ENCODE measurements at places on chromosomes 6 and 20.
A peak's percentile ranks its signal among the peaks of the same experiment; 100 is the strongest.

- DNase-seq, result no peak
Measured at GRCh38 chr6:124123617-124124209, 320.0 kb downstream of the NKAIN2 start.

DNA sequence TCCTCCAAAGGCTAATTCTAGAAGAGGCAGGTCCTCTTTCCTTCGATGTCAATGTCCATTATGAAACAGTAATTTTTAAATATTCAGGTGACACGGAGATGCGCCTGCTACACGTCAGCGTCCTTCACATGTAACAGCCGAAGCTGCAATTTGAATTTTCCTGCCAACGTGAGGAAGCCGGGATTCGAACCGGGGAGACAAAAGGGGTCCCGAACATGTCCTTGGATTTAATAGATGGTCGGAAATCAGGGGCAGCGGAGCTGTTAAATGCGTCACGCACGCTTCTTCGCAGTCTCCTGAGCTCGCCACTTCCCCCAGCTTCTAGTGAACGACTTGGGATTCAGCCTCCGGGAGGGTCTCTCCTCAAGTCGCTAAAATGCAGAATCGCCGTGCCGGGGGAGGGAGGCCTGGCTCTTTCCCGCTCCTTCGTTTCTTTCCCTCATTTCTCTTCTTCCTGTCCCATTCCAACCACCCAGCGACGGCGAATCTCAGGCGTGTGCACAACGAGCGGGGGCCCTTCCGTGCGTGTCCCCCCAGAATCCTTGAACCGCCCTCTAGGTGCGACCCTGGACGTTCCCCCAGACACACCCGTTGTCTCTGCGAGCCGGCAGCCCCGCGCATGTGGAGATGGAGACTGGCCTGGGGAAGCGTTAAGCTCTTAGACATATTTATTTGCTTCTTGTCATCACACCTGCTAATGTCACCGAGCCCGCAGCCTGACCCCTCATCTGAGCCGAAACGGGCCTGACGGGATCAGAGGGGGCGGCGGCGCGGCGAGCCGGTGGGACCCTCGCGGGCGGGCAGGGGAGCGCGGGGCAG lies 1.3 kb upstream of the FOXC1 start:
- no peak for DNase-seq

DNA sequence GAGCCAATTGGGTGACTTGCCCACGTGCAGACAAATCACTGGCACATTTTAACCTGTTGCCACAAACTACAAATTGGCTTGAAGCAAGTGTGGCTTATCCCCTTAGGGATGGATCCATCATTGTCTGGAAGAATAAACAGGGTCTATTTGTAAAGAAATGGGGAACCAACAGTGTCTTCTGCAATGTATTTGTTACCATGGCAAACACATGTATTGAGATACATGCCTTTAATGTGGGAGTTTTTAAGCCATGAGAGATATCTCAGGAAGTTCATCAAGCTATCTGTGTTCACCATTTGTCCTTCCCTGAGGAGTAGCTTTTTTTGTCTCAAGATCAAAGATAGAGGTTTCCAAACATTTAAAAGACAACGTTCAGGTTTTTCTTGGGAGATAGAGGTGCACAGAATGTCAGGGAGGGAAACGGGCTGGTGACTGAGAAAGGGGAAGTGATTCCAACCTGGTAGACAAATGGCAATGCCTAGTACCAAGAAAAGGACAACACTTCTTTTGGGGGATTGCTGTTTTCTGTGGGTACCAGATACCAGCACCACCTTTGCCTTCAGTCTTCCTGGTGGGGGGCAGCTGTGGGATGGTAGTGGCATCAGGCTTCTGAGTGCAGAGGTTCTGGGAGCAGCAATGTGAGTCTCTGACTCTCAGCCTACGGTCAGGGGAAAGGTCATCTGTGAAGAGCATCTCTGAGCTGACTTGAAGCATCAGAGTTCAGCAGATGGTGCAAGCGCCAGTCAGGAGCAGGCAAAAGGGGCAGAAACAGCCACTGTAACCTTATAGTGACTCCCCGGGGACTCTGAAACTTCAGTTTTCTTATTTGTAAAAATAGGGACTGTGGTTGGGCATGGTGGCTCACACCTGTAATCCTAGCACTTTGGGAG lies 20.1 kb upstream of the BCAS1 start:
- DNase-seq, result no peak

DNA sequence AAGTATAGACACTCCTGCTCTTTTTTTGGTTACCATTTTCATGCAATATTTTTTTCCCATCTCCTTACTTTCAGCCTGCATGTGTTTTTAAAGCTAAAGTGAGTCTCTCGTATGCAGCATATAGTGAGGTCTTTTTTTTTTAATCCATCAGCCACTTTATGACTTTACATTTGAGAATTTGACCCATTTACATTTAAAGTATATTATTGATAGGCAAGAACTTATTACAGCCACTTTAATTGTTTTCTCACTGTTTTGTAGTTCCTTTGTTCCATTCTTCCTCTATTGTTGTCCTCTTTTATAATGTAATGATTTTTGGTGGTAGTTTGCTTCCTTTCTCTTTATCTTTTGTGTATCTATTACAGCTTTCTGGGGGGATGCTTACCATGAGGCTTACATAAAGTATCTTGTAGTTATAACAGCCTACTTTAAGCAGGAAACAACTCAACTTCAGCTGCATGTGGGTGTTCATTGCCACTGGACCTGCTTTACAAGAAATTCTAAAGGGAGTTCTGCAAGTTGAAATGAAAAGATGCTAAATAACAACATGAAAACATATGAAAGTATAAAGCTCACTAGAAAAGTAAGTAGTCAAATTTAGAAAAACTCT lies 71.8 kb downstream of the TNFAIP3 start:
- no peak for DNase-seq

GRCh38 chr20:19205981-19206396 lies 6.5 kb upstream of the SLC24A3 start:
- peak; percentile 21 for DNase-seq

DNA sequence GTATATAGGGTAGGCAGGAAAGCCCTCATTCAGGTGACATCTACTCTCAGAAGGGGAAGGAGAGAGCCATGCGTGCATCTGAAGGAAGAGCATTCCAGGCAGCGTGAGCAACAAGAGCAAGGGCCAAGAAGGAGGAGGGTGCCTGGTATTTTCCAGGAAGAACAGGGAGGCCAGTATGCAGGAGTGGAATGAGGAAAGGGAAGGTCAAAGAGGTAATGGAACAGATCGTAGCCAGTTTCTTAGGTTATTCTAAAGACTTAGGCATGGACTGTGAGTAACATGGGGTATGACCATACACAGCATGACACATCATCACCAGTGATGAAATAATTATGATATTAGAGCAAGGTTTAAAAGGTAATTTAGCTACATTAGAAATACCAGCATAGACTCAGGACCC lies 24.1 kb downstream of the ALDH8A1 start:
- DNase-seq, result no peak

GRCh38 chr20:36591854-36592641 lies 13.5 kb upstream of the RAB5IF start:
- no peak for DNase-seq

- no peak for DNase-seq
Measured at GRCh38 chr6:70980727-70981126, 23.9 kb upstream of the B3GAT2 start.

DNA sequence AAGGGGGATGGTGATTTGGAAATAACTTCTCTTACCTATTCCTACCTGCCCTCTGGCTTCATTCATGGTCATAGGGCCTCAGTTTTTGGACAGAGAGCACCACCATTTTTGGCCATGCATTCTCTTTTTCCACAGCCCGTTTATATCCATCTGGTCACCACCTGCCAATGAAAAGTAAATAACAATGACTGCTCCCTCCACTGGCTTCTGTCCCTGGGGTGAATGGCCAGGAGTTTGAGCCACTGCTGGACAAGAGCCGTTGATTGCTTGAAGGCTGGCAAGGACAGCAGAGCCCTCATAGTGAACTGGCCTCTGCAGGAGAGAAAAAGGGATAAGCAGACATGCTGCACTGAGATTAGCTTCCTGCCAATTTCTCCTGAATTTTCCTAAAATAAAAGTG lies 261.8 kb downstream of the ADGB start:
- DNase-seq, result no peak

- DNase-seq, result no peak
Measured at GRCh38 chr6:154249499-154250298, 106.9 kb downstream of the IPCEF1 start.

GRCh38 chr6:155595284-155595683 lies 139.6 kb upstream of the NOX3 start:
- DNase-seq, result no peak

- peak; percentile 23 for DNase-seq
Measured at GRCh38 chr6:11702500-11703130, 76.0 kb downstream of the ADTRP start.

DNA sequence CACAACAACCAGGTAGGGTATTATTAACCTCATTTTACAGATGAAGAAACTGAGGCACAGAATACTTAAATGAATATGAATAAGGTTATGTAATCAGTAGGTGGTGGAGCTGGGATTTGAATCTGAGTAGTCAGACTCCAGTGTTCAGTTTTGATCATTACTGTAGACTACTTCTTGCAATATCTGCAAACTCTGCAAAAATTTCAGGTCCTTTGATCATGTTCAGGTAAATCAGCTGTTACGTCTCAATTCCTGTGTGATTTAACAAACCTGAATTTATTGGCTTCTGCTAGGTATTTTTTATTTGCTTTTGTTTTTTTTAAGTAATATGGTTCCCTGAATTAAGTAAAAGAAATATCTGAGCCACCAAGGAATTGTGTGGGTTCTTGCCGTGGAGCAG lies 70.7 kb upstream of the NOTCH4 start:
- DNase-seq, result no peak

DNA sequence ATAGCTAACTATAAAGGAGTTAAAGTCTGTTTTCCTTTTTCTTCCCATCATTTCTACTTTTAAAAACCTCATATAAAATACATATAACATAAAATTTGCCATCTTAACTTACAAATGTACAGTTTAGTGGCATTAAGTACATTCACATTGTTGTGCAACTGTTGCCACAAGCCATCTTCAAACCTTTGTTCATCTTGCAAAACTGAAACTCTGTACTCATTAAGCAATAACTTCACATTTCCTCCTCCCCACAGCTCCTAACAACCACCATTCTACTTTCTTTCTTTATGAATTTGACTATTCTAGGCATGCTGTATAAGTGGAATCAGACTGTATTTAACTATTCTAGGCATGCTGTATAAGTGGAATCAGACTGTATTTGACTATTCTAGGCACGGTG lies 4.5 kb downstream of the CCDC170 start:
- no peak for DNase-seq

GRCh38 chr6:134282816-134283215 lies 35.1 kb downstream of the SGK1 start:
- no peak for DNase-seq

GRCh38 chr6:169982461-169983386 lies 231.3 kb downstream of the ERMARD start:
- no peak for DNase-seq

DNA sequence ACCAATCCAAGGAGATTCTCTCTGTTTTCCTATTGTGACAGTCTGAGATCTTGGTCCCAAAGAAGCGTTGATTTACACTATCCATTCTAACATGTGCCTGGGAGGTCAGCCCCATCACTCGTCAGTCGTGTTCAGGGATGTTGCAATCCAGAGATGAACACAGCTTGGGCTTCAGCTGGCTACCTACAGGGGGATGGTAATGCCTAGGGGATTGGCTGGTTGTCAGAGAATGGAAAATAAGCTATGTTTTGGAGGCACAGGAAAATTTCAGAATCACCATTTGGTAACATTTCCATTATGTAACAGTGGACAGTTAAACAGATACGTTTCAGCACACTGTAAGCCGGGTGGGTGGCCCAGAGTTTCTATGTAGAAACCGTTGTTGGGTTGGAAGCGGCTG lies 147.1 kb upstream of the RALGAPA2 start:
- DNase-seq, result no peak

- DNase-seq, result no peak
Measured at GRCh38 chr20:58755766-58756449, 63.3 kb downstream of the NPEPL1 start.

DNA sequence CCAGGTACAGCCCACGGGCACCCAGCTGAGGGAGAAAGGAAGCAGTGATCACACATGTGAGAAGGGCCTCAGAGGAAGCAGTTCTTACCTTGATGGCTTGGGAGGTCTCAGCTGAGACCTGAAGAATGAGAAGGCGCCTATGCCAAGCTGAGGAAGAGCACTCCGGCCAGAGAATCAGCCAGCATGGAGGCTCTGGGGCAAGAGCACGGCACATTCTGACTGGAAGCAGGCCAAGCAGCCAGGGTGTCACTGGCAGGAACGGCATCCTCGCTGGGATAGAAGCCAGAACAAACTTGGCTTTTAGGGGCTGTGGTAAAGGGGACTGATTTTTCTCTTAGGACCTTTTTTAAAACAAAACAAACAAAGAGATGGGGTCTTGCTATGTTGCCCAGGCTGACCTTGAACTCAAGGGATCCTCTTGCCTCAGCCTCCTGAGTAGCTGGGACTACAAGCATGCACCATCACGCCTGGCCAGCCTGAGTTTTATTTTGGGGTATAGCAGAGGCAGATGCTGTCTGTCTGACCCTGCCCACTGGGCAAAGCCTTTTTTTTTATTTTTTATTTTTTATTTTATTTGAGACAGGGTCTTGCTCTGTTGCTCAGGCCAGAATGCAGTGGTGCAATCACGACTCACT lies 17.6 kb downstream of the GHRH start:
- DNase-seq, result no peak

- no peak for DNase-seq
Measured at GRCh38 chr6:1321738-1322137, 9.8 kb downstream of the FOXQ1 start.

GRCh38 chr6:36276581-36277536 lies 7.0 kb downstream of the PNPLA1 start:
- DNase-seq, result no peak

DNA sequence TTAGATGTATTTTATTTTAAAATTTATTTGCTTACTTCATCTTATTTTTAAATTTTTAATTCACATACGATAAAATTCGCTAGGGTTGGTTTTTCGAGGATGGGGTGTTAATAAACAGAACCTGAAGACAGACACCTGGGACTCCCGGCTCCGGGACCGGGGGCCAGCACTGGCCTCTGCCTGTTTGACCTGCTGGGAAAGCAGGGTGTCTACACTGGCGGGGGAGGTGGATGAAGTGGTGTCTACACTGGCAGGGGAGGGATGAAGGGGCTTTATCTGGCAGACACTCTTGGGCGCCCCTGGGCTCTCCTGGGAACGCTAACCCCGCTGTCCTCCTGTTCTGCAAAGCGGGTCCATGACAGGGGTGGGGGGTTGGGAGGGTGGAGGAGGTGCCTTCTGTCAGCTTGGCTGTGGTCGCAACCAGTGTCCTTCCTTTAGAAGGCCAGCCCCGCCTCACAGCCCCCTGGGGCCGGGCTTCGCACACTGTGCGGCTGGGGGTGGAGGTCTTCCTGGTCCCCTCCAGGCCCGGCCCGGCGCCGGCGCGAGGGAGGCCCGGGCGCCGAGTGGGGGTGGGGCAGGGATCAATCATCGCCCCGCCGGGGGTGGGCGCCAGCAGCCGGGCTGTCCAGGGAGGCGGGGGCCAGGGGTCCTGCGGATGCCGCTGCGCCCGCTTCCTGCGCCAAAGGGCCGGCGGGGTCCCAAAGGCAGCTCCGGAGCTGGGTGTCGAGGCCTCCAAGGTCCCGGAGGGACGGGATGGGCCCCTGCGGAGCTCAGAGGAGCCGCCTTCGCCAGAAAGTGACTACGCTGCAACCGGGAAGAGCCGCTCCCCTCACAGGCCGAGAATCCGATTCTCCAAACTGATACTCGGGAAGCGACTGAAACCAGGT lies 1.8 kb downstream of the GATA5 start:
- DNase-seq, result no peak
